Fibroblast of villous mesenchyme (primary cell): ENCODE measurements at places on chromosomes 2 and 18. TPM values are rescaled to one million over a fixed set of nuclear protein-coding genes. Genes with fewer than 3 reads are reported as not detected.

DNA sequence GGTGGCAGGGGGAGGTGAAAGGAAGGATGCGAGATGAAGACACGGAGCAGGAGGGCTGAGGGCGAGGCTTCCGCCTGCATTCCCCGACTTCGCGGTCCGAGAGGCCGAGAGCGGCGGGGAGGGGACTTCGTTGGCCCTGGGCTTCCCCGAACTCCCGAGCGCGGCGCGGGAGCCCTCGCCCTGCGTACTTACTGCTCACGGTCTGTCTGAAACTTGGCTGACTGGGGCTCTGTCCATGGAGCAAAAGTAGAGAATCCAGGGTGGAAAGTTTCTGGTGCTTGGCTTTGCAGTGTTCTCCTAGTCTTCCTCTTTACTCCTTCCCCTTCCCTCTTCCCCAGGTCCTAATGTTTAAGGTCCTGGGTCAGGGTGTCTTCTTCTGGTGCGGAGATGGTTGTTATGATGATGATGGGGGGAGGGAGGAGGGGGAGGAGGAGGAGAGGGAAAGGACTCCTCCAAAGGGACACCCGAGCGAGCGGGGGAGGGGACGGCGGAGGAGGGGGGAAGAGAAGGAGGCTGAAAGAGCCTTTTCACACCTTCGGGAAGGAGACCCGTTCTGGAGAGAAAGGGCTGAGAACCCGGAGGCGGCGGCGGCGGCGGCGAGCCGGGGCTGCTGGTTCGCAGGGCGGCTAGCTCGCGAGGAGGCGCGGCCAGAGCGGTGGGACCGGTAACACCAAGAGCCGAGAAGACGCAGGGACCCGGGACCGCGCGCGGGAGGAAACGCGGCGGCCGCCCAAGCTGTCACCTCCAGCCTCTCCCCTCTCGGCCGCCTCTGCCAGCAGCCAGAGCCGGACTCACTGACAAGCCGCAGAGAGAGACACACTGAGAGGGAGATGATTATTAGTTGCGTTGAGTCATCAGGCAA, at the start of gene SATB2:
SATB2 (minus strand) TSS at position 793 of the 862 bp plus-strand sequence. CDS start 1,902 bp downstream, outside the sequence.
- DNase-seq = peak; percentile 42

- no peak for DNase-seq
Observed at GRCh38 chr2:138502255-138503086, 901 bp downstream of the SPOPL start.

DNA sequence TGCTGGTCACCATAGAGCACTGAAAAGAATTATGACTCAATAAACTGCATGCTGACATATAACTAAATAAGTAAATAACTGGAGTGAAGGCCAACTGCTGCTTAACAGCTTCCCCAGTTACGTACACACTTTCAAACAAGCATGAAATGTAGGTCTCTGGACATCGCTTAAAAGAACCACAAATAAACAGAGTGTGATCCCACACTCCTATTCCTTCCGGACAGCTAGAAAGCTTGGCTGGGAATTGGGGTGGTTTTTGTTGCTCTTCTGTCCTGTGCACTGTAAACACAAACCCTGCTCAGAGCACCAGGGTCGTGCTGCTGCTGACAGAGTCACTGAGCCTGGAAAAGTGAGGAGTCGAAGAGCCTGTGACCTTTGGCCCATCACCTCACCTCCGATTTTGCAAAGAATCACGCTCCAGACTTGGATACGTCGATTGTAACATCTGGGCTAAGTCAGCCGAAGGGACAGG, 162.7 kb upstream of the NT5C1B start:
- DNase-seq = peak; percentile 91

- DNase-seq = no peak
Observed at GRCh38 chr2:118822015-118822414, 25.4 kb downstream of the EN1 start.

DNA sequence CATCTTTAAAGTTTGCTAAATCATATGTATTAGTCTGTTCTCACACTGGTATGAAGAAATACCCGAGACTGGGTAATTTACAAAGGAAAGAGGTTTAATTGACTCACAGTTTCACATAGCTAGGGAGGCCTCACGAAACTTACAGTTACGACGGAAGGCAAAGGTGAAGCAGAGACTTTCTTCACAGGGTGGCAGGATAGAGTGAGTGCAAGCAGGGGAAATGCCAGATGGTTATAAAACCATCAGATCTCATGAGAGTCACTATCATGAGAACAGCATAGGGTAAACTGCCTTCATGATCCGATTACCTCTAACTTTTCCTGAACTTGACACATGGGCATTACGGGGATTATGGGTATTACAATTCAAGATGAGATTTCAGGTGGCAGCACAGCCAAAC, 1075.2 kb upstream of the NRXN1 start:
- DNase-seq = no peak

DNA sequence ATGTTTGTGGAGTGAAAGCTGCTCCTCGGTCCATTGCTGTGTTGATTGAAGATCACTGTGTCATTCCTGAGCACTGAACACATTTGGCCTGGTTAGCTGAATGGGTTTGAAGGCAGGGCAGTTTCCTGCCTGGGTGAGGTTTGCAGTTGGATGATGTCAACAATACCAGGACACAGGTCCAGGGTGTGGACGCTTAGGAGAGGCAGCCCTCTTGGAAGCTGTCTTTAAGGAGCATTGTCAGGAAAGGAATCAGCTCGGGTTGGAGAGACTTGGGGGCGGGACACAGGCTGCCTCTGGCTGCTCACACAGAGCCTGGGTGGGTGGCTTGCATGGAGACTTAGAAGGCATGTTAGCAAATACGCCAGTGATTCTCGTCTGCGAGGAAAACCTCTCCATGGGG, 237.7 kb downstream of the SEPTIN10 start:
- no peak for DNase-seq

DNA sequence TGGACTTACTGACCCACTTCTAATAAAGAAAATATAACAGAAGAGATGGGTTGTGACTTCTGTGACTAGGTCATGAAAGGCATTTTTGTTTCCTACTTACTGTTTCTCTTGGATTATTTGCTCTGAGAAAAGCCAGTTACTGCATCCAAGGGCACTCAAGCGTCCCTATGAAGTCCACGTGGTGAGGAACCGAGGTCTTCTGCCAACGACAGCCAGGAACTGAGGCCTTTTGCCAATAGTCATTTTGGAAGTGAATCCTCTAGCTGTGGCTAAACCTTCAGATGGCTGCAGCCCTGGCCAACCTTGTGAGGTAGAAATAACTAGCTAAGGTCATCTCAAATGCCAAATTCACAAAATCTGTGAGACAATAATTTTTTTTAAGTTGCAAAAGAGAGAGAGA, 449.8 kb upstream of the RGPD4 start:
- DNase-seq = no peak

DNA sequence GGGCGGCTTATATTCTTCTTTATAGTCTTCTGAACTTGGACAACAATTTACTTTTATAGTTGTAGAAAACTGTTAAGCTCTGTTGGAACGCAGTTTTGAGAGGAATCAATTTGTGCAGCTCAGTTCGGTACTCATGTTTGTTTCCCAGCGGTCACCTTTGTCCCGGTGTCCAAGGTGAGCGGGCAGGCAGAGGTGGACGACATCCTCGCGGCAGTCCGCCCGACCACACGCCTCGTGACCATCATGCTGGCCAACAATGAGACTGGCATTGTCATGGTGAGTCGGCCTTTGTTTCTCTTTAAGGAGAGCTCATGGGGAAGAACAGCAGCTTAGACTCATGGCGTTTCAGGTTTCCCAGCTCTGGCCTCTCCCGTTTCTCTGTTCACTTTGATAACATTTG, 18.6 kb upstream of the ESPNL start:
- no peak for DNase-seq

- no peak for DNase-seq
Observed at GRCh38 chr2:222827417-222827816, 33.4 kb upstream of the ACSL3 start.

- DNase-seq = peak; percentile 73
Observed at GRCh38 chr18:49768051-49768391, 45.3 kb downstream of the ACAA2 start.

- DNase-seq = no peak
Observed at GRCh38 chr2:120985174-120985996, 249.7 kb downstream of the GLI2 start.

DNA sequence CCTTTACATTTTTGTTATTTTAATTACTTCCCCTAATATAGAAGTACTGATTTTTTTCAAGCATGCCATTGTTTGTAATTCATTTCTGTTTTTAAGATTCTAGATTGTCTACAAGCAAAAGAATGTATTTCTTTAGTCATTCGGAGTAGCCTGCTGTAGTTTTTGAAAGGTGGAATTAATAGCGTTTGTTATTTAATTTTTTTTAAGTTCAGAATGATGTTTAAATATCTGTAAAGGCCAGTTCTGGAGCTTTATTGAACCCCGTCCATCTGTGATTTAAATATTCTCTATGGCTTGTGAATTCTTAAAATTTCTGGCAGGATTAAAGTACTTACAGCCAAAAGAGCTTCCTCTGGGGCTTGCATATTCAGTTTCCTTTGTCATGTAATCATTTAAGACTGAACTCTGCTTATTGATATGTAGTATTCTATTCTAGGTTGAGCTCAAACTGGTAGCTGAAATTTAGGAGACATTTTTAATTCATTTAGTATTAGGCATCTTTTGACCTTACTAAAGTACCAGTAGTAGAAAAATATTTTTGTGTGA, 5.2 kb downstream of the TGIF1 start:
- DNase-seq = no peak

DNA sequence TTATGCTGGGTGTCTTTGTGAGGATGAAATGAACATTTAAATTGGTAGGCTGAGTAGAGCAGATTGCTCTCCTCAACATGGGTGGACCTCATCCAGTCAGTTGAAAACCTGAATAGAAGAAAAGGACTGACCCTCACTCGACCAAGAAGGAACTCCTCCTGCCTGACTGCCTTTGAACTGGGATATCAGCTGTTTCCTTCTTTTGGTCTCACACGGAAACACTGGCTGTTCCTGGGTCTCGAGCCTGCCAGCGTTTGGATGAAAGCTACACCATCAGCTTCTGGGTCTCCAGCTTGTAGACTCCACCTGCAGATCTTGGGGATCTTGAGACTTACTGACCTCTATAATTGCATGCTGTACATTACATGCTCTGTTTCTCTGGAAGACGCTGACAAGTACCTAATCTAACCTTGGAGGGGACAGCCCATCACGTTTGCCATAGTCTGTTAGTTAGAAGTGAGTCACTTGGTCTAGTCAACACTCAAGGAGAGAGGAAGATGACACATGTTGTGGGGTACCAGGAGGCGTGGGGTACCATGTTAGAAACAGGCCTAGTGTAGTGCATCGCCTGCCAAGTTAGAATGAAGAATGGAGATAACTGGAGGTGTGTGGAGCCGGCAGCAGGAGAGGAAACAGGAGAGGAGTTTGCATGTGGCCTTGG, 267.0 kb downstream of the MREG start:
- DNase-seq = no peak

GRCh38 chr18:7459851-7460770, 107.0 kb upstream of the PTPRM start:
- DNase-seq = no peak

DNA sequence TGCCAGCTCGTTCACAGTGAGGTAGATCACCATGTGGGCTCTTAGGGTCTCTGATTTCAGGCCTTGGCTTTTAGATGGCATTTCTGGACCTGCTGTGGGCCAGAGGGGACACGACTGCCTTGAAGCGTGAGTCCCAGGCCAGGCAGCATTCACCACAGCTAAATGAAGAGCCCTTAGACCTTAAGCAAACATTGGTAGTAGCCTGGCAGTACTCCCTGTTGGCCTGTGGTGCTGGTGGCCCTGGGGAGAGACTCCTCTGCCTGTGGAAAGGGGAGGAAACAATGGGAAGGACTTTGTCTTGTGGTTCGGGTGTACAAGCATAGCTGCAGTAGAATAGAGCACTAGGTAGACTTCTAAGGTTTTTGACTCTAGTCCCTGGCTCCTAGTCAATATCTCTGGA, 456.0 kb upstream of the DCC start:
- DNase-seq = no peak

DNA sequence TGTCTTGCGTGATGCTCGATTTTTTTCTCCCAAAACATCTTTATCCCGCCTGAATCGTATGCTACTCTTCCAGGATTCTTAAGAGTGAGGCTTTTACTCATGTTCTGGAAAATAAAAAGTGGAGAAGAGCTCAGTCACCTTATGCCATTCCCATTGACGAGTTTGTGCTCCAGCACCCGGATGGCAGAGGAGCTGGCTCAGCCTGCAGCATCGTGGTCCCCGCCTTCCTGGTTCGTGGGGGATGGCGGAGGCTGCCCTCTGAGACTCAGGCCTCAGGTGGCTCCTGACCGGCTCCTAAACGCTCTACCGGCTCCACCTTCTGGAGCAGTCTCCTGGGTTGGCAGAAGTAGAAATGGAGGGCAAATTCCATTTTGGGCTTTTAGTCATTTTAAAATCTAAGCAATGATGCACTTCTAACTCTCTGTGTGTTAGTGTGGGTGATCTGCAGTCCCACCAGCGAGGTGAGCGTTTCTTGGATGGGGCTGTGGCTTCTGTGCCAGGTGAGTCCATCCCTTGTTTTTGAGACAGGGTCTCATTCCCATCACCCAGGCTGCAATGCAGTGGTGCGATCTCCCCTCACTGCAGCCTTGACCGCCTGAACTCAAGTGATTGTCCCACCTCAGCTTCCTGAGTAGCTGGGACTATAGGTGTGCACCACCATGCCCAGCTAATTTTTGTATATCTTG, 27.8 kb downstream of the RTP5 start:
- DNase-seq = no peak

GRCh38 chr2:173054466-173054865, 21.2 kb upstream of the MAP3K20 start:
- no peak for DNase-seq

DNA sequence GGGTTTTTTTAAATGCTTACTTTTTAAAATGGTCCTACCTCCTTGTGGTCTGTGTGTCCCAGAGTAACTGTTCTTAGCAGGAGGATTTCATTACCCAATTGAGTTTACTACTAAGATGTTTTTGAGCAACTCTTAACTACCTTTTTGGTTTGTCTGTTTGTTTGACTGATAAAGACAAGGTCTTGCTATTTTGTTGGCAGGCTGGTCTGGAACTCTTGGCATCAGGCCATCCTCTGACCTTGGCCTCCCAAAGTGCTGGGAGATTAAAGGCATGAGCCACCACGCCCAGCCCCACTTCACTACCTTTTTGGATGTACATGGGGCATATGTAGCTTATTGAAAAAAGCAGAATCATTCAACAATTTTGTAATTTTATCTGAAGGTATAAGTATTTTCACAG, 14.9 kb downstream of the MRPS9 start:
- DNase-seq = no peak

DNA sequence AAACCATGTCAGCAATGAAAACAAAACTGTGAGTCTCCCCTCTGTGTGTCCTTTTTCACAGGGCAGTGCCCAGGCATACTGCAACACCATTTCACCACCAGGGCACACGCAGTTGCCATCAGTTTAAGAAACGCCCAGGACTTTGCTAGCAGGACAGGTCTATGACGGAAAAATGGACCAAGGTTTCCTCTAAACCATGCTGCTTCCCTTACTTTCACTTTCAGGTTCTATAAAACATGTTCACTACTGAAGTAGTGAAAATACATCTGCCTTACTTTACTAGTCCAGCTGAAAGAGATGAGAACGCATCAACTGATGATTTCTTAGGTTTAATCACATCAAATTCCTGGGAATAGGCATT, 110.5 kb downstream of the TCF4 start:
- peak; percentile 82 for DNase-seq

Gene GREB1L
- 8.7 and 25.0 TPM in 2 replicates for total RNA-seq

Gene SP140
- 0.86 and 0.97 TPM in 2 replicates for total RNA-seq

Gene RNF144A
- 4.3 and 7.7 TPM in 2 replicates for total RNA-seq

Gene GALNT13
- 1.7 and 1.9 TPM in 2 replicates for total RNA-seq

Gene SESTD1
- 13.5 and 14.2 TPM in 2 replicates for total RNA-seq
